ENCODE measurements at places on chromosomes 12 and 14.

- no peak for DNase-seq
Measured at GRCh38 chr14:99201351-99202073, 70.5 kb downstream of the BCL11B start.

GRCh38 chr14:61765225-61765943 is 3.2 kb downstream of the SNAPC1 start:
- DNase-seq = no peak

GRCh38 chr14:70340002-70340401 is 19.5 kb downstream of the COX16 start:
- no peak for DNase-seq

DNA sequence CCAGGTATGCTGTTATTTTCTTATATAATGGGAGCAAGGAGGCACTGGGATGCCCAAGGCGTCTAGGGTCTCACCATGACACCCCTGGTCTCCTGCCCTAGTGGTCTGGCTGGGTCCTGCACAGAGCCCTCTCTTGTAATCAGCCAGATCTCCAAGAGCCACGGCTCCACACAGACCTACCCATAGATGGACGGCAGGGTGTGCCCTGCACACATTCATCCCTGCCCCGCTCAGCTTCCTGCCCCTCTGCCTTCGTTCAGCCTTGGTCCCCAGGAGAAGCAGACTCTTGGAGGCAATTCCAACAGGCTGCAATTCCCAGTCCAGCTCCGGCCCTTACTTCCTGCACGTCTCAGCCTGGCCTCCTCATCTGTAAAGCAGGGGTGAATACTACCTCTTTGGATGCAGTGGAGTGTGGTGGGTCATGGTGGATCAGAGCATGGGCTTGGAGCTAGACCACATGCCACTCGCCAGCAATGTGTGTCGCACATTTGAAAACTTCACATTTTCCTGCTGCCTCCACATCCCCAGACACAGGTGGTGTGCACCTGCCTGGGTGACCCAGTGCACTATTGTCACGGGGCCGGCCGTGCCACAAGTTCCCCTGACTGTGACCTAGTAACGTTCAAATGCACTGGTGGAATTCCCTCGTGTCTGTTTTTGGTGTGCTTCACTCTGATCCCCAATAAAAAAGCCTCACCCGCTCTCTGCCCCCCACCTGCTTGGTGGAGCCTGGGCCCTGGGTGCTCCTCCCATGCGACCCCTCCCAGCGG is 171.1 kb upstream of the PRMT8 start:
- DNase-seq = no peak

DNA sequence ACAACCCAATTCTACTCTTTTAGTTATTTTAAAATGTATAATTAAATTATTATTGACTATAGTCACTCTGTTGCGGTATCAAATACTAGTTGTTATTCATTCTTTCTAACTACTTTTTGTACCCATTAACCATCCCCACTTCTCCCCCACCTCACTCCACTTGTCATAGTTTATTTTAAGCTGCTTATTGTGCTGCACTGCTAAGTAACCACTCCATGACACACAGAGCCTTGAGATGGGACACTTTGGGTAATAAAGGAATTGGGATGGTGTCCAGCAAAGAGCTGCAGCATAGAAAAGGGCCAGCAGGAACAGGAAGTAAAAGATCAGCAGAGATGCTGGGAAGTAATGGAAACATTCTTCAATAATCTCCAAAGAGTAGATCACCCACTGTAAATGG is 123.0 kb downstream of the RPS29 start:
- DNase-seq = no peak

- DNase-seq = no peak
Measured at GRCh38 chr14:27015065-27015464, 417.2 kb upstream of the NOVA1 start.

- no peak for DNase-seq
Measured at GRCh38 chr14:72736786-72737559, 156.9 kb downstream of the DPF3 start.

- DNase-seq = no peak
Measured at GRCh38 chr12:124545508-124546418, 21.6 kb downstream of the NCOR2 start.

GRCh38 chr12:110352401-110352800 is 51.1 kb downstream of the ANAPC7 start:
- DNase-seq = no peak

DNA sequence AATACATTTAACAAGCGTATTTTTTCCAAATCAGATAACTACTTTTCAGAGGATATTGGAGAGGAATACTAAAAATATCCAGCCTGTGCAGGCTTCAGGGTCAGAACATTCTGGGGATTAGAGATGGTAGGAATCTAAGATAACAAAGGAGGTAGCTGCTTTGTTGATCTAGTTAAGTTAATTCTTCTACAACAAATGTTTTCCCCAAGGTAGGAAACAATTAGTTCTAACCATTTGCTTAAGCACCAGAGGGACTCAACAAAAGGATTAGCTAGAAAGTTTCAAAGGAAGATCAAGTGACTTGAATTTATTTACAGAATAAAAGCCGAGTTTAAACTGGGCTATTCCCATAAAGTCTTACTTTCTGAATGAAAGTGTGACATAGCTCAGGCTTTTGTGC is 524.2 kb downstream of the TMTC2 start:
- DNase-seq = no peak

DNA sequence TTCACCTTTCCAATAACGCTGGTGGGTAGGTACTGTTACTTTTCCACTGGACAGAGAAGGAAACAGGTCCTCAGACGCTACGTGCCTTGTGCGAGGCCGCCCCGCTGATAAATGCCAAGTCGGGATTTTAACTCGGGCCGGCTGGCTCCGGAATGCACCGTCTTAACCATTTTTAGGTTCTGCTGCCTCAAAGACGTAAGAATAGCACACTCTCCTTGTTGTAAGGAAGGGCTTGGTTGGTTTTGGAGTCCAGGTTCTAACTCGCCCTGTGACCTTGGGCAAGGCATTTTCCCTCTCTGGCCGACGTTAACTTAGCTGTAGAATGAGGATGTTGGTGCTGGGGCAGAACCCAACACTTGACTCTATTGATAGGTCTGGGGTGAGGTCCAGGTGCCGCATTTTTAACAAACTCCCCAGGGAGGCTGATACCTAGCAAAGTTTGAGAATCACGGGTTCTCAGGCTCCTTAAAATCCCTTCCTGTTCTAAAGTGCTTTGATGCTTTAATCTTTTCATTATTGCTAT is 814 bp downstream of the ANKRD13A start:
- no peak for DNase-seq

GRCh38 chr14:76844223-76844622 is 18.0 kb downstream of the LRRC74A start:
- DNase-seq = peak; percentile 24

DNA sequence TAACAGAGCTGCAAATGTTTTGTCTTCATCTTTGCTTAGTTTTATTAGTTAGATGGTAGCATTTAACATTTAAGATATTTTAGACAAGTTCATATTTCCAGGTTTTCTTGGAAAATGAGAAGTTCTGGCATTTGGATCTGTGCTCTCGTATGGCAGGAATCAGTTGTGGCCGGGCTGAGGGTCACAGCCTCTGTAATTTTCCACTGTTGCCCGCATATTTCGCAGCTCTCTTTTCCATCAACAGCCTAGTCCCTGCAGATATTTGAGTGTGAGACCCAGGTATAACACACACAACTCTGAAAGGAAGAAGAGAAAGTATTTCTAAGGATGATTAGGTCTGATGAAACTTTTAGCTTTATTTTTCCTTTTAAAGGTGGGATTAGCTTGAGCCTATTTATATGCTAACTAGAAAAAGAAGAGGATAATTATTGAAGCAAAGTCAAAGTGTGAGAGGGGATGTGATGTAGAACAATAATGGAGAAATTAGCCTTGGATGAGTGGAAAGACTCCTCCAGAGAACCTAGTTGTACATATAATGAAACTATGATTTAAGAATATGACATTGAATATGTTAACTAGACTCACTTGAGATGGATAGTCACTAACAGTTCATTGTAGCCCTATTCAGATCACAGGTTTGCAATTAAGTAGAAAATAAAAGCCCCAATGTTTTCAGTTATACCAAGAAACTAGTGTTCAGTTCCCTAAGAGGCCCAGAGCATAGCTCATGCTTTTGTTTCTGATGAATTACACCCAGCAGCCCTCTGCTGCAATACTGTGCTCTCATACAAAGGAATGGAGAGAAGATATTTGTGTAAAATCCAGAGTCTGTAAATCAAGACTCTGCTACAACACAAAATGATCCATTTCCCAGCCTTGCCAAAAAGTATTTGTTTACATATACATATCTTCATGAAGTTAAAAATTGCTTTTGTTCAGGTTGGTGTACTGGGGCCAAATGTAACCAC is 158.4 kb downstream of the C12orf50 start:
- no peak for DNase-seq

DNA sequence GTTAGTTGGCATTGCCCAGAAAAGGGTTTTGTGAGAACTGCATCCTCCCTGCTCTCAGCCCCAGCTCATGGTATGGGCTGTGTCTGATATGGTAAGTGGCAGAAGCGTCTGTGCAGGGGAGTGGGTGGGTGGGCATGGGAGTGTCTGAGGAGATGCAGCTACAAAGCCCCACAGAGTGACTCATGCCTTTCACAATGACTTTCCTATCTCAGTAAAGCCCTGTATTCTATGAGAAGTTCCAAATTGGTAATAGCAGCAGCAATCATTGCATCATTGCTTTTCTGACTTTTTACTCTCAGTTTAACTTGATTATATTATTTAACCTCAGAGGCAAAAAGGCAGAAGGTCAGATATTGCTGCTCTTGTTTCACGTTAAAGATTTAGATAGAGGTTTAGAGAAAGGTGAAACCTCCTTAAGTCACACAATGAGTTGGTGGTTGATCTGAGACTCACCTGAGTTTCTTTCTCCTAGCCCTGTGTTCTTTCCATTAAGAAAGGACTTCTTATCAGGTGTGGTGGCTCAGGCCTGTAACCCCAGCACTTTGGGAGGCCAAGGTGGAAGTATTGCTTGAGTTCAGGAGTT is 171.7 kb downstream of the SLC5A8 start:
- no peak for DNase-seq

- DNase-seq = no peak
Measured at GRCh38 chr12:60070552-60070951, 474.7 kb downstream of the SLC16A7 start.

DNA sequence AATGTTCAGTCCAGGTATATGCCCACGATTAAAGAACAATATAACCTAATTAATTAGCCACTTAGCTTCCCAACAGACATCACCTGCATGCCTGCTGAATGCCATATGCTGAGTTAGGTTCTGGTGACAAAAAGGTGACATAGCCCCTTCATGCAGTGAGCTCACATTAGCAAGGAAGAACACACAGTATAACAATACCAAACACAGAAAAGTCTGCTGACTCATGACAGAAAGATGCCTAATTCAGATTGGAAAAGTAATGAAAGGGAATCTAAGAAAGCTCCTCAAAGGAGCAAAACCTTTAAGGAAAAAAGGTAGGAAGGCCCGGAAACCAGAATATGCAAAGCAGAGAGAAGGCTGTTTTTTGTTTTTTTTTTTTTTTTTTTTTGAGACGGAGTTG is 59.0 kb downstream of the FERMT2 start:
- no peak for DNase-seq

GRCh38 chr12:46342562-46343033 is 30.0 kb downstream of the SLC38A2 start:
- DNase-seq = no peak

DNA sequence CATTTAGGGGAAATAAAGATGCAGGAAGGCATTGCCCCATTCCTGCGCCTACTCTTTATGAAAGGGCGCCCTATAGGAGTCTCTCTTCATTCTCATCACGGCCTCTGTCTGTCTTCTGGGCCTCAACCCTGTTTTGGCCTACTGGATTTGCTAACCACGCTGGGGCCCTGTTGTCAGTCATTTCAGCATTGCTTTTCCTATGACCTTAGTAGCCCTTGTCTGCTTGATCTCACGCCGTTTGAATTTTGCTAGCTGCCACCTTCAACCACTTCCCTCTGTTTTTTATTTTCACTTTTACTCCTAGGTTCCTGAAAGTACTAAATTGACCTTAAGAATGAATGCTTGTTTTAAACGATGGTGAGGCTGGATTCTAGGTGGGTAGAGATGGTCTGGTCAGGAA is 139.0 kb downstream of the SYNE2 start:
- no peak for DNase-seq

DNA sequence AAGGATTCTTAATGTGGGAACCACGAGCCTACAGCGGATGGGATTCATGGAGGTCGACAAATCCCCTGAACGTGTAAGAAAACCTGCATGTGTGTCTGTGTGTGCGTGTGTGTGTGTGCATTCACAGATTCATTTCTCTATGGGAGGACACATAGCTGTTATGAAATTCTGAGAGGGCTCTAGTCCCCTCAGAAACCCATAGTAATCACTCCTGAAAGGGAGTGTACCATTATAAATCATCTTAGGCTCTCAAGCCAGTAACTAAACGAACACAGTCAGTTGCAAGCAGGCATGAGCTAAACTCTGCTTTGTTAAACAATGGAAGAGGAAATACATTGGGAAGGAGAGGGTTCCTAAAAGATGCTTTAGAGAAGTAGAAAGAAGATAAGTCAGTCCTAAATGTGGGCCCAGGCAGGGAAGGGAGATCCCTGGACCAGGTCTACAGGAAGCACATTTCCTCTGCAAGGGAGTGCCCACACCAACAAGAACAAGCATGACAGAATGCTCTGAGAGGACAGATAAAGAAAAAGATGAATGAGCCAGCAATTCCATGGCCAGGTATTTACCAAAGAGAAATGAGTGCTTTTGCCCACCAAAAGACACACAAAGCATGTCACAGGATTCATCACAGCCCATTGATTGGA is 91.3 kb downstream of the ITPR2 start:
- DNase-seq = peak; percentile 21

- no peak for DNase-seq
Measured at GRCh38 chr12:28938581-28939235, 210.4 kb upstream of the FAR2 start.

- peak; percentile 8 for DNase-seq
Measured at GRCh38 chr12:15278816-15279658, 43.3 kb upstream of the PTPRO start.

DNA sequence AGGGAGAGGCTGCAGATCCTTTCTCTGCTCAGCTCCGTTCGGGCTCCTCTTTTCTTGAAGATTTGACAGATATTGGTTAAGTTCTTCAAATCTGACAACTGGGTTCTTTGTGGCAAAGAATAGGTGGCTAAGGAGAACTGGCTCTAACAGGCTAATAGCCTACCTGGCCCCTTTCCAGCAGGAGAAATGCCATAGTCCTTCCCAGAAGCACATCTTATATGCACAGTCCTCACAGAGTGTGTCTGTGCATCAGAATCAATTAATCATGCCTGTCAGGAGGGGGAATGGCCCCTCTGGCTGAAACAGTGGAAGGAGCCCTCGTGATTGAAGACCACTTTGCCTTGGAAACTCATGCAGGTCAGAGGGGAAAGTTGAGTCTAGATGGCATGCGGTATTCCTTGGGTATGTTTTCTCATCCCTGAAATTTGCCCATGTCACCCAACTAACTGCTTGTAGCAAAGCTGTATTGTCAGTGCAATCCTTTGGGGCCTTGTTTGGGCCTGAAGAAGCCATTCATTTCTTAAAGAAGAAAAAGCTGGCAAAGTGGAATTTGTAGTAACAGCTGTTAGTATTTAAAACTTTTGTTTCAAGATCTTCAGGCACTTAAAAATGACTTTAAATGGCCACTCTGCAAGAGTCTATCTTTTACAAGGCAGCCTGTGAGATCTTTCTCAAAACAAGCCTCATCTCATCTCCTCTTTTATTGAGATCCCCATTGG is 251.5 kb downstream of the ZFP36L1 start:
- DNase-seq = no peak

- no peak for DNase-seq
Measured at GRCh38 chr12:54266852-54267251, 13.1 kb downstream of the CBX5 start.

- DNase-seq = no peak
Measured at GRCh38 chr12:32025906-32026305, 66.7 kb downstream of the RESF1 start.

GRCh38 chr12:101935890-101936746 is 58.7 kb downstream of the DRAM1 start:
- DNase-seq = peak; percentile 61

Data from NCI-H146 (cell line).